HL-60 (cell line): ENCODE measurements at places on chromosomes 2 and 18.

DNA sequence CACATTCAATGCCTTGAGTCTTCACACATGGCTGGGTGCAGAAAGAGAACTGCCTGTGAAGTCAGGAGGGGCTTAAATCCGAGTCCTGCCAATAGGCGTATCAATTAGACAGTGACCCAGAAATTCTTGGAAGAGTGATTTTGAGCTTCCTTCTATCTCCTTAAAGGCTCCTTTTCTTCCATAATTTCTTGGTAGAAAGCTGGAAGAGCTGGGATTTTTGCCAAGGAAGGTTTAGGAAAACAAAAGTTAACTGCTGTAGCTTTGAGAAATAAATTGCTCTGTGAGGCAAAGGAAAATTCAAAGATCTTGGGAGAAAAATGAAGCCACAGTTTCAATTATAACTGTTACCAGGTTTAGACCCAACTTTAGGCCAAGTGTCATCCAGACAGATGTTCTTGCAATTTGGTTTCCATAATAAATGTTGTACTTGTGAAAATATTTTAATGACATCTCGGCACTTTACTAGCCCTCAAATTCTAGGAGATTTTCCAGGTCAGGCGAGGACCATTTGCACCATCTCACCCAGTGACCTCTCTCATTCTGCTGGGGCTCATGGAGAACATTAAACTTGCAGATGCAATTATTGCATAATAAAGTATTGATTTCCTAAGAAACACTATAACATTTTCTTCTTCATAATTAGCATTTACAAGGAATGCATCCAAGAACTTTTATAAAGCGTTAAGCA, 329.7 kb upstream of the MEIS1 start:
- DNase-seq = no peak

DNA sequence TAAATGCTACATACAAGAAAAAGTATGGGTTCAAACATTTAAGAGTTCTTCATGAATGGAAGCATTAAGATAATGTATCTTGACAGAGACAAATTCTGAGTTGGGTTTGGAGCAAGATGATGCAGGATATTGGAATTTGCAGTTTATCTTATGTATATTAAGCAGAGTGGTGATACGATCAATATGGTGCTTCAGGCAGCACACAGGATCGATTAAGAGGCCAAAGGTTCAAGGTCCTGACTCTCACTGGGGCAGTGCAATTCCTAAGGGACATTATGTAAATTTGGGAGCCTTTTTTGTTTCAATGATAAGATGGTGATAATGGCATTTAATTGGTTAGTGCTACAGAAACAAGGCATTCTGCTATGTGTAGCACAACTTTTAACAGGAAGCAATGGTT, 381.9 kb downstream of the KCNJ3 start:
- no peak for DNase-seq

DNA sequence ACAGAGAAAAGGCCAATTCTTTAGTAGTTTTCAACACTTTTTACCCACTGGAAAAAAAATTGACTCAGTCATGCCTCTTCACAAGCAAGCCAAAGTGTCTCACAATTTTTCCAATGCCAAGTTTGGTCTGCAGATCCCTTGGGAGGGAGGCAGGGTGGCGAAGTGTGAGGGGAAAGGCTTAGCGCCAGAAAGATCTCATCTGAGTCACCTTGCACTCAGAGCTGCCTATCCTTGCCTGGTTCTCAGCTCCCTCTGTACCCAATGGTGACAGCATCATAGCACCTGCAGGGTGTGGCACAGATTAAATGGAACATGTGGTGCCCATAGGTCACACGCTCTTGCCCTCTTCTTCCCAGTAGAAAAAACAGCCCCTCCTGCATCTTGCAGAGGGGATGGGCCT, 55.2 kb upstream of the GYPC start:
- DNase-seq = no peak

- no peak for DNase-seq
Measured at GRCh38 chr2:182554950-182555349, 128.1 kb upstream of the PDE1A start.

DNA sequence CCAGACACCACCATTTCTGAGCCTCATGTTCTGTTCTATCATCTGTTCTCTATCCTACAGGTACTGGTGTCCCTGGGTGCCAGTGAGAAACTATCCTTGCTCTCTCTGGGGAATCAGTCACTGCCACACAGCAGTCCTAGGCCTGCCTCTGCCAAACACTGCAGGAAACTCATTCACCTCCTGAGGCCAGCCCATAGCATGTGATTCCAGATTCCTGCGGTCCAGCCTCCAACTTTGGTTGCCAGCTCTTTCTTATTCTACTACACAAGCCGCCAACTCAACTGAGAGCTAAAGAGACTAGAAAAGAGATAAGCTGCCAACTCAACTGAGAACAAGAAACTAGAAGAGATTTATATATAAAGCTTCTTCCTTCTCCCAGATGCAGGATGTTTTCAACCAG, 8.8 kb upstream of the TTLL4 start:
- no peak for DNase-seq

DNA sequence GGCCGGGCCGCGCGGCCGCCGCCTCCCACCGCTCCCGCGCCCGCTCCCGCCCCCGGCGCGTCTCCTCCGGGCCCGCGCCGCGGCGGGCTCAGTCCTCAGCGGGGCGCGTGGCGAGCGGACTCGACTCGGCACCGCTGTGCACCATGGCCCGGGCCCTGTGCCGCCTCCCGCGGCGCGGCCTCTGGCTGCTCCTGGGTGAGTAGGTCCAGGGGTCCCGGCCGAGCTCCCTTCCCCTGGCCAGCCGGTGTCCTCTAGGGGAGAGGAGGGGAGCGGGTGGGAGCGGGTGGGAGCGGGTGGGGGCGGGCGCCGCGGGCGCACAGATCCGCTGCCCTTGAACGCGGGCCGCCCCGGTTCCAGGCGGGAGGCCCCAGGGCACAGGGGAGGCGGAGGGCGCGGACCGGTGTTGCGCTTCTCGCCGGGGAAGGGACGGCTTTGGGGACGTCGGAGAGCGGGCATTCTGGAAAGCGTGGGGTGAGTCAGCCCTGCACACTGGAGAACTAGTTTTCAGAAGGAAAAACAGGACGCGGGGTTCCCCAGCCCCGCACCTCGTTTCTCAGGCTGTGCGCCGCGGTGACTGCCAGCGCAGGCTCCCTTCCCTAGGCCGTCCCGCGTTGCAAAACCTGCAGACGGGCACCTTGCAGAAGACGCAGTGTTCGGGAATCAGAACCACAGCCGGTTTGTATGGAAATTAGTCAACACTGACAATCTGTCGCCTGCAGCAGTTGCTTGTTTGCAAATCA, at the start of gene RAMP1:
RAMP1 (plus strand) TSS at position 91 of the 740 bp plus-strand sequence; CDS start at position 144, 53 bp downstream.
- DNase-seq = peak; percentile 14

DNA sequence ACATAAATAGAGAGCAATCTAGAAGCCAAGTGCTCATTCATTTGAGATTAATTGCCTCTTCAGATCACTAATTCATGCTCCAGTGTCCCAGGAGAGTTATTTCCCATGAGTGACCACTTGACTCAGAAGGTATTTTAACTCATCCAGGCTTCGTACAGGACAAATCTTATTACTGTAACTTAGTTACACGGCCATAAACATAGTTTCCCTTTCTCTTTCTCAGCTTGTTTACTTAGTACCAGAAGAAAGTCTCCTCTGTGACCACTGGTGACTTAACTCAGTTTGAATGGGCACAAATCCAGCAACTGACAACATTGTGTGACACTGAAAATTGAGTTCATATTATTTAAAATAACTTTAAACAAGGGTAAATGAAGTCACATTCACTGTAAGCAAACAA, 25.3 kb downstream of the MMADHC start:
- DNase-seq = no peak

DNA sequence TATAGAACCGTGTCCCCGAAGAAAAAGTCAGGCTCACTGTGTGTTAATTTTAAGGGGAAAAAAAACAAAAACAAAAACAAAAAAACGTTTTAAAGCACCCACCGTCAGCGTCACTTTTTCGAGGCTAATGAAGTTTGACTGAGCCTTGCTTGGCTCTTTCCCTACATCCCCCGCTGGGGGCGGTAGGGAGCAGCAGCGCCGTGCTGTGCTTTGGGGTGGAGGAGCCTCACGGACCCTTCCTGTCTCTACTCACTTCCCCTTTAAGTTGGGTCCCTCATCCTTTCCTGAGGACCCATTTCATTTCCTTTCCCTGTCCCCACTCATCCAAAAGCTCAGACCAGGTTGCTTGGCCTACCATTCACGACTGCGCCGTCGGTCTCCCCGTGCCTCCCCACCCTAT, 82.8 kb upstream of the RPL31 start:
- DNase-seq = peak; percentile 5

- no peak for DNase-seq
Measured at GRCh38 chr2:26649992-26650712, 9.0 kb upstream of the CIB4 start.

GRCh38 chr18:29779096-29779495, 1263.4 kb downstream of the DSC3 start:
- DNase-seq = no peak

DNA sequence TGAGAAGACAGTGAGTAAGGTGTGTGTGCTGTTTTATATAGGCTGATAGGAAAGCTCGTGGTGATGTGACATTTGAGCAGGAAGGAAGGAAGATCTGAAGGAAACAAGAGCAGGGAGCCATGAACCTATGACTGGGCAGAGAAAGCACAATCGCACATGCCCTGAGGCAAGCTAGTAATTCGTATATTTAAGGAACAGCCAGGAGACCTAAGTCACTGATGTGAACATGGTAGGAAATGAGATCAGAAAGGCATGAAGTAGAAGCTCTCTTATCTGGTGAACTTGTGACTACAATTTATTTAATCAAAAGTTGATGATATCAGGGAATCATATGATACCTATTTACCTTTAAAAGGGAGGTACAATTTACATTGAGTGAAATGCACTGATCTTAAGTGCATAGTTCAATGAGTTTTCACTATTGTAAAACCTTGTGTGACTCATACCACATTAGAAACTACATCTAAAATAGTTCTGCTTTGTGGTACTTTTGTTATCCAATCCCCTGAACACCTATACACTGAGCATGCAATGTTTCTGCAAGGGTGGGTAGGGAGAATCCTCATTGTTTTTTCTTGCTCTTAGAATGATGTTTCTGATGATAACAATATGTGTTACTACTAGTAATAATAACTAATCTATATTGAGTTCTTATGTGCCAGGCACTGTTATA, 67.5 kb downstream of the GALNT13 start:
- DNase-seq = no peak

- no peak for DNase-seq
Measured at GRCh38 chr18:49648811-49649210, 87.0 kb downstream of the LIPG start.

DNA sequence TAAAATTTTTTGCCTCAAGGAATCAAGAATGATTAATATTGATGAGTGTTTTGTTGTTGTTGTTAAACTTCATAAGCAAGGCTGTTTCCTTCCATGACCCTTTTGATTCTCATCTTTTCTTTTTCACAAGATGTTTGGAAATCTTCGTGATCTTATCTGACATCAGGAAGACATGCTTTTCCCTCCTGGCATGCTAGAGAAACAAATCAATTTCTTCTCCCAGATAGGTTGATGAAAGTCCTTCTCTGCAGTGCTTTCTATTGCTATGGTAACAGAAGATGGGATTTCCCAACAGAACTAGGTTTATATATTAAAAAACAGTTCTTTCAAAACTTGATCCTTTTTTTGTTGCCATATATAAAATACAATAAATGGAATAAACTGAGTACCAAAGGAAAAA, 85.2 kb downstream of the EML6 start:
- DNase-seq = no peak
